Suppressor macrophage (primary cell): ENCODE measurements at places on chromosomes 13 and 19.

- no peak for DNase-seq
Observed at GRCh38 chr19:46995492-46995891, 24.1 kb upstream of the NPAS1 start.

DNA sequence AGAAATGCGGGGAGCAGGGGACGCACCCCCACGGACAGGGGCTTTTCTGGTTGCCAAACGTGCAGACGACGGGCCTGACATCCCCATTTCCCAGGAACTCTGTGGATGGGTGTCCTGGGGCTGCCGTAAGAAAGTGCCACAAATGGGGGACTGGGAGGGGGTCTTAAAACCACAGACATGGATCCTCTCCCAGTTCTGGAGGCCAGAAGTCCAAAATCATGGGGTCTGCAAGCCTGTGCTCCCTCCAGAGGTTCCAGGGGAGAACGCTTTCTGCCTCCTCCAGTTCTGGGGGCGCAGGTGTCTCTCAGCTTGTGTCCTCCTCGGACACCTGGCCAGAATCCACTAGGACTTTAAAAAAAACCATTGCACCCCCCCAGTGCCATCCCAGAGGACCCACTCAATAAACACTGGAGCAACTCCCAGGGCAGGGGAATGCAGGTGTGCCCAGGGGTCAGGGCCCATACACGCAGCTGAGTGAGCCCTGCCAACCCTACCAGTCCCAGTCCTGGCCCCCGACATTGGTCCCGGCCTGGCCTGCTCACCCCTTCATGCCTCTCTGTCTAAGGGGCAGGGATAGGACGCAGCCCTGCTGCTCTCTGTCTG, 103.9 kb downstream of the GADD45B start:
- no peak for DNase-seq

DNA sequence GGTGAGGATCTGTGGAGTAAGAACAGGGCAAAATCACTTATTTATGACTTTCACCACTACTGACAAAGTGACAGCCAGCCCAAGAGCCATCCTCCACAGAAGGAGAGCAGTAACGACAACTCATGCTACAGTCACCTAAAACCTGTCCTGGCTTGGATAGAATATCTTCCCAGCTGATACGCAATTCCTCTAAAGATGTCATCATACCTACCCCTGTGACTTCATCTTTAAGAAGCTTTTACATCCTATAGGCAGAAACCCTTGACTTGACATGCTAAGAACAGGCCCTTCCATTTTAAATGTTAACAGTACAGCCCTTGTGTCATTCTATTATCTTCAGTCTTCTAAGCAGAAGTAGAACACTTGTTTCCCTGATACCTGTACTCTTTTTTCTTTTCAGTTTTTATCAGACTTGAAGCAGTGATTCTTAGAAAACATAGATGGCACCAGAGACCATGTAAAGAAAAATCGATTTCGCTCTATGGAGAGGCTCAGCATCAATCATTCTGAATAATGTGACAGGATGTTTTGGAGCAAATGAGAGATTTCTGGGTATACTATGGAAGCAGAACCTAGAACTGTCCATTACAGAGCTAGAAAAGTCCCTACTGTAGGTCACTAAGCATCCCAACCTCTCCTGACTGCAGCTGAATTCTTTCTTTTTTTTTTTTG, 20.1 kb downstream of the STOML3 start:
- no peak for DNase-seq

GRCh38 chr19:13262450-13262849, 112.2 kb downstream of the IER2 start:
- DNase-seq = peak; percentile 74

DNA sequence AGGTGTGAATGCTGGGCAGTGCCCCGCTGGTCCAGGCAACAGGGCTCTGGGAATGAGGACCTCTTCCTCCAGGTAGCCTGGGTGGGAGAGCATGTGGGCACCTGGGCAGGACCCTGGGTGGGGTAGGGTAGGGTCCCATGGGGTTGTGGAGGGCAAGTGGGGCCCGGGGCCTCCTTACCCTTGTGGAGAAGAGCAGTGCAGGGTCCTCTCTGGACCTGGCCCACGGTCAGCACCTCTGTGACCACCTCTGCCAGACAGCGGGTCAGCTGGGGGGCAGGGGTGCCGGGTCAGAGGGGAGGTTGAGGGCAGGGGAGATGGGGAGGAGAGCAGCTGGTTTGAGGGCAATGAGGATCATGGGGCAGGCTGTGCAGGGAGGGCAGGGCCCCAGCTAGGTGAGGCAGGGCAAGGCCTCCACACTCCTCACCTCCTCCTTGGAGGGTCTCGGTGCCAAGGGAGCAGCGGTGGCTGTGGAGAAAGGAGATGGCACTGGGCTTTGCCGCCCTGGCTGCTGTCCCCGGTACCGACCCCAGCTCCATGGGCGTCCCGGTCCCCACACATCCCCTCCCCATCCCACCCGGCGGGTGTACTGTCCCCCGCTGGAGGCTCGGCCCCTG, 491 bp downstream of the CCER2 start:
- no peak for DNase-seq

DNA sequence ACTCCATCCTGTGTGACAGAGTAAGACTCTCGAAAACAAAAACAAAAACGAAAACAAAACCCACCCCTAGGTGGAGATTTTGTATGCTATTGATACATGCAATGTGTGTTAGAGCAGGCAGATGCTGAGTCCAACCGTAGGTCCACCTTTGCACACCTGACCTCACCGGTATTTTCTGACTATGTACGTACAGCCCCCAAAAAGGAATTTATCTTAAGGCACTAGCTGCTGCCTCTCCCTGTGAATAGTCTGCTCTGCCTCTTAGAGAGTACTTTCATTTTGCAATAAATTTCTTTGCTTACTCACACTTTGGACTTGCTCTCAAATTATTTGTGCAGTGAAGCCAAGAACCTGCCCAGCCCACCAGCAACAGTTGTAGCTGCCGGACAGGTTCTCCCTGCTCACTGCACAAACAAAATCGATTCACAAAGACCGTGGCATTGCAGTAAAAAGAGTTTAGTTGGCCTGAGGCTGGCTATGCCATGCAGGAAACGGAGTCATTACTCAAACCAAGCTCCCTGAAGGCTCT, 8.2 kb upstream of the ZNF77 start:
- DNase-seq = no peak
